ENCODE measurements at places on chromosomes 2 and 18.

DNA sequence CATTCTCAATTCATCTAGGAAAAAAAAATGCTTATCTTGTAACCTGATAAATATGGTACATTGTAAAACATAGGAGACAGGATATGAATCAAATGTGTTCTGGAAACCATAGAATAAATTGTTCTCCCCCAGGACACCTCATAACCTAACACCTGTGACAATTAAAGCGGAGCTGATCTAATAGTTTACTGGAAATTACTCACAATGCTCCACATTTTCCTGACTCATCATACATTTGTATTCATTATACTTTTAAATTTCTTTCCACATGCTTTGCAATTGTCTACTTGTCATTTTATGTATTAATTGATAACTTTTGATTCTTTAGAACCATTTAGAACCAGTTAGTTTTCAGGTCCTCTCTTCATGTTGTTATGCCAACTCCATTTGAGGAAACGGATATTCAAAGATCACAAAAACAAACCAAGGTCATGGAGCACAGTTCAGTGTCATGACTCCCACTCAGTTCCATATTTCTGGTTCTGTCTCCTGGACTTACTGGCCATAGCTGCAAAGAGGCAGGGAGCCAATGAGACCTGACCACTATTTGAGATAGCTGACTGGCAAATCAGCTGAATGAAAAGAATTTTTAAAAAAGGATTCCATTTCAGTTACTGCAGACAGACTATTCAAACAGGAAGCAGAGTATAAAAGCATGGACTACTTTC, 128.5 kb downstream of the CALCRL start:
- DNase-seq, result no peak

DNA sequence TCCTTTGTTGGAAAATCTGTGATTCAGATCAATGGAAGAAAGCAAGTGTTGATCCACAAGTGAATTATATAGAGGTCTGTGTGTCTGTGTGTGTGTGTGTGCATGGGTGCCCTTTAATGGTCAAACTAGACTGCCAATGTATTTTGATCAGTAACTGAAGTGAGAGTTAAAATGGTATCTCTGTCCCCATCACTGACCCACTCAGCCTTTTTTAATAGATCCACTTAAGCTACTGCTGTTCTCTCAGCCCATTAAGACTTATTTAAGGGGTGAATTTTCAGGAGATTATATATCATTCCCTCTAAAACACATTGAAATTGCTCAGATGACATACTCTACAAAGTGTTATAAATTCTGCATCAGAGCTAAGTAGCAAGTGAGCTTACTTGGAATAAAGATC, 193.7 kb upstream of the SIX3 start:
- no peak for DNase-seq

GRCh38 chr18:36580266-36580665, 248.5 kb downstream of the TPGS2 start:
- DNase-seq, result no peak

- DNase-seq, result no peak
Measured at GRCh38 chr2:238667639-238668038, 180.2 kb upstream of the TWIST2 start.

GRCh38 chr2:187529977-187530721, 24.1 kb downstream of the TFPI start:
- DNase-seq, result no peak

DNA sequence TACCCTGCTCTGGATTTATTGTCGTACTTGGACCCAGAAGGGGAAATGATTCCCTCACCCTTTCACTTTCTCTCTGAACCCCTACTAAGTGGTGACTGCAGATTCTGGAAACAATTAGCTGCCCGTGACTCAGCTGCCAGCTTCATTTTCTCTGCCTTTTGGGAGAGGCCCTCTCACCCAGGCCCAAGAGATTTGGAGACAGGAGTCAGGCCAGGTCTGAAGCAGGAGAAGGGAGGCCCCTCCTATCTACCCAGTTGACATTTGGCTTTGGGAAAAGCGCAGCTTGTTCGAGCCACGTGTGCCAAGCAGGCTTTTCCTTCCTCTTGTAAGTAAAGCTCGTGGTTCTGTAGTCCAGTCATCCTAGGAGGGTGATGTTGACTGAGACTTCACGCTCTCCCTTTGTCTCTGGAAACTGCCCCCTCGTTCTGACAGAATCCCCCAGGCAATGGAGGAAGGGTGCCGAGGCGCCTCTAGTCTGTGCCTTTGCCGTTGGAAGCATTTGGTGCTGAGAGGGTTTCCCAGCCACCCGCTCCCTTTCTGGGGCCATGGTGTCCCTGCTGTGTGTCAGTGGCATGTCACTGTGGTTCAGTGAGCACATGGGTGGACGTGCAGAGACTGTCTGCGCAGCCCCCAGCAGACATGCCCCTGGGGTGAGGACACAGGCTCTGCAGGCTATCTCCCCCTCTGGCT, 8.6 kb downstream of the OXER1 start:
- DNase-seq, result no peak

GRCh38 chr2:45227347-45227746, 218.1 kb upstream of the SIX2 start:
- no peak for DNase-seq

- DNase-seq, result no peak
Measured at GRCh38 chr2:41169744-41170143, 717.9 kb upstream of the SLC8A1 start.

- DNase-seq, result no peak
Measured at GRCh38 chr2:85427300-85427835, 8.9 kb downstream of the SH2D6 start.

- no peak for DNase-seq
Measured at GRCh38 chr2:161234627-161235026, 73.6 kb upstream of the PSMD14 start.

DNA sequence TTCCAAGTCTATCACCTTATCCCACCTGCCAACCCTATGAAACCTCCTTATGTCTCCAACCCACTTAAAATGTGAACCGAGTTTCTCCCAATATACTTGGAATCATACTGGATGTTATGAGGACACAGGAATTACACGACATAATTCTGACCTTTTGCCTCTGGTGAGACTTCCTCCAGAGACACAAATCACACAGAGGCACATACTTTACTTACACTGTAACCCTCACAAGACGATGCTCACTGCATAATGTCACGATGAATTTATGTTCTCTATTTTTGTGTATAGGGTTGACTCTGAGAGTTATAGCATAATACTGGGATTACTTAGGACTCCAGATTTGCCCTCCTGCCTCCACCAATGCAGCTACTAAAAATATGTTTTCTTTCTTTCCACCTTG, 28.0 kb upstream of the SETBP1 start:
- DNase-seq, result no peak

DNA sequence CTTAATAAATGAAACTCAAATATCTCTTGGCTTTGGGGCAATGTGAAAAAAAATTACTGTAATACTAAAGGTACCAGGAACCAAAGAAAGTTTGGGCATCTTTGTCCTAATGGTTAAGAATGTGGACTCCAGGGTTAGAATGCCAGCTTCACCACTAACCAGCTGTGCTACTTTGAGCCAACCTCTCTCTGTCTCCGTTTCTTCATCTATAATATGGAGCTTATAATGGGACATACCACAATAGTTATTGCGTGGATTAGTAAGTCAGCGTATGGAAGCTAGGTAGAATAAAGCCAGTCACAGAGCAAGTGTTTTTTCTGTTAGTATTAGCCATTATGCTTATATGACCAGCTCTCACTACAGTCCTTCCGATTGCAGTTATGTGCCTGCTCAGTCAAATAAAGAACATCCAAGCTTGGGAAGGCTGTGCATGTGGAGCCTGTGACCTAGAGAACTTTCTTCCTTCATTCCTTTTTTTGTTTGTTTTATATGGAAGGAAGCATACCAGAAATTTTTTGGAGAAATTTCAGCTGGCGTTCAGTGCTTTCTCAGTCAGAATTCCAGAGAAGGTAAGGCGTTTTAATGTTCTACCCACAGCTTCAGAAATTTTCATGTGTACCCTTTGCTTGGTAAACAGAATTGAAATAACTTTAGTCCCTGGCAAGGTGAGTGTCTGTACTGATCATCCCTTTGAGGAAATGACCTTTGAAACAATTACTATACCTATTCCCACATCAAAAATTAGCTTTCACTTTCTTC, 114.0 kb upstream of the RND3 start:
- no peak for DNase-seq

- no peak for DNase-seq
Measured at GRCh38 chr2:159202568-159203071, 83.9 kb downstream of the WDSUB1 start.

DNA sequence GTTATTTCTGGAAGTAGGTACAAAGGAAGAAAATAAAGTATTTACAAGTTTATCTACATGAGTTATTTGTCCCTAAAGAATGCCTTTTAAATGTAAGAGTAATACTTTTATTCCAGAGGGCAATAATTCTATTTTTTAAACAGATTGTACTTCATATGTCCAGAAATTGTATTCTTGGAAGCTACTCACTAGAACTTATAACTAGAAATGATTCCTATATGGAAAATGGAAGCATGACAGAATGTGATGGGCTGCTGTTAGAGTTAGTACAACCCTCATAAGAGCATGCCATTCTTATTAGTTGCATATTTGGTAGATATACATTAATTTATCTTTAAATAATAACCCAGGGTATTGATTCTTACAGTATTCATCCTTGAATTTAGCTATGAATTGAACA, 362.0 kb downstream of the FSIP2 start:
- DNase-seq, result no peak

GRCh38 chr2:238684362-238685326, 163.2 kb upstream of the TWIST2 start:
- DNase-seq, result no peak

DNA sequence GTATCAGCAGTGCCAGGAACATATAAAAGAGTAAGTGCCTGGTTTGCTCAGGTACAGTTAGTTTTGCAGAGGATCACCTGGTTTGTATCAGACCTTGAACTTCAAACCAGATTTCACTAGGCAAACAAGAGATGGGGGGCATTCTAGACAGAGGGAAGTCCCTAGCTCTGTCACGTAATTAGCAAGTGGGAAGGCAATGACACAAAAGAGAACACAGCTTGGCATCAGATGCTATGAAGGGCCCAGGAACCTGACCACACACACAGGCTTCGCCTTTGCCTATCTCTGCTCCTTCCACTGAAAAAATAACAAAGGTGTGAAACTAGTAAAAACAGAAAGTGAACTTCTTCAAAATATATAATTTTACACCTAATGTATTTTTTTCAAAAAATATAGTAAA, 62.6 kb downstream of the CERKL start:
- no peak for DNase-seq

DNA sequence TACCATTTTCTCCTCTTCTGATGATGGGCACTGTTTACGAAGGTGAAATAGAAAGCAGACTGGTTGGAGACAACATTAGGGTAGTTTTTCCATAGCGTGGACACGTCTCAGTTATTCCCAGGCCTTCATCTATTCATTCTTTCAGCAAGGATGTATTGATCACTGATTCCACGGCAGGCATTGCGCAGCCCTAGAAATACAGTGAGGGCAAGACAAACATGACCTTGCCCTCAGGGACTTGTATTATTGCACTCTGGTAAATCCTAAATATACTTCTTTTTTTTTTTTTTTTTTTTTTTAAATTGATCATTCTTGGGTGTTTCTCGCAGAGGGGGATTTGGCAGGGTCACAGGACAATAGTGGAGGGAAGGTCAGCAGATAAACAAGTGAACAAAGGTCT, 167.3 kb upstream of the SPRED2 start:
- no peak for DNase-seq

DNA sequence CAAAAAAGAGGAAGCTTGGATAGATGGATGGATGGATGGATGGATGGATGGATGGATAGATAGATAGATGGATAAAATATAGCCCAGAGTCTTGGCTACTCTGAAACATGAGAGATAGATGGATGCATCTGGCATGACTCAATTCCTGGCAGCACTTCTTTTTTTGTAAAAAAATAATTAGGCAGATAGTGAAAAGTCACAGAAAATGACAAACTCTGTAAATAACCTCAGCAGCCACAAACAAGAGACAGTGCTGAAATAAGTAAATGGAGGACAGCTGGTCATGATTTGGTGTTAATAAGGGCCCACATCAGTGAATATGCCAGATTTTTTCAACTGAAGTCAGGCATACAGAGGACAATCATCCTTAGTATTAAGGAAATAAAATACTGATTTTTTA, 585.0 kb upstream of the GCFC2 start:
- no peak for DNase-seq

GRCh38 chr2:10432311-10433181, 15.6 kb downstream of the ODC1 start:
- no peak for DNase-seq

DNA sequence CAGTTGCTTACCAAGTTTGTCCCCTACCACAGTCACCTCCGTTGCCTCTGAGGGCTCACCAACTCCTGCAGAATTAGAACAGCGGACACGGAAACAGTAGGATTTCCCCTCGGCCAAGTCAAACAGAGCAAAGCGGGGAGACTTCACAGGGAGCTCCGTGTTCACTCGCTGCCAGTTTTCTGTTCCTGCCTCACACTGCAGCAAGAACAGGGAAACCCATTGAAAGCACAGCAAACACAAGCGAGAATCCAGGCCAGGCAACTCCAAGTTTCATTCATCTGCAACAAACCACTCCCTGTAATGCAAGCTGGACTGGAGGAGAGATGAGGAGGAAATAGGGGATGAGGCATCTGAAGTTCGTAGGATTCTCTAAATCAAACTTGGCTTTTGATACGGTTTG, 84.2 kb downstream of the MYOM1 start:
- no peak for DNase-seq

DNA sequence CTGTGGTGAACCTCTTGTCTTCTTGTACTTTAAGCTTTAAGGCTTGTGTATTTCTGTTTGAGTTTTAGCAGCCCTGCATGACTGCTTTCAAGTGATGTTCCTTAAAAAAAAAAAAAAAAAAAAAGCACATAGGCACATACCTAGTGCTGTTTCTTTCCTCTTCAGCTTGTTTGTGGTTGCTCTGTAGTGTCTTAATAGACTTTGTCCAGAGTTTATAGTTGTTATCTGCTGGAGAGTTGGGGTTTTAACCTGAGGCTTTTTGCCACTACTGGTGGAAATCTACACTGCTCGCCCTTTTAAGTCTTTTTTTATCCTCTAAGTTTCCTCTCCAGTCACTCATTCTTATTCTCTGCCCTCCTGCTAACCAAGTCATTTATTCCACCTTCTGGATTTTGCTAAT, 34.5 kb downstream of the AGFG1 start:
- no peak for DNase-seq

- DNase-seq, result no peak
Measured at GRCh38 chr2:5370158-5370557, 322.0 kb upstream of the SOX11 start.

DNA sequence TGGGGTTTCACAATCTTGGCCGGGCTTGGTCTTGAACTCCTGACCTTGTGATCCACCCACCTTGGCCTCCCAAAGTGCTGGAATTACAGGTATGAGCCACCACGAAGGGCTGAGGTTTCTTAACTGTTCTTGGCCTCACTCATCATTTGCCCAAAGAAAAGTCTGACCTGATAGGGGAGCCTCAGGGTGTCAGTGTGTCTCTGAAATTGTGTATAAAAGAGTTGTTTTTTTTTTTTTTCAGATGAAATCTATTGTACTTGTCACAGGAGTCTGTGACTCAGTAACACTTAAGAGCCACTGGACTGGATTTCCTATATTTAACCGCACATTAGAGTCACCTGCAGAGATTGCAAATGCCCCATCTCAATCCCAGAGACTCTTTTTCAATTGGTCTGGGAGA, 16.9 kb downstream of the PMAIP1 start:
- no peak for DNase-seq

- DNase-seq, result no peak
Measured at GRCh38 chr2:104858006-104858978, 4.4 kb downstream of the POU3F3 start.
